Effector memory CD8-positive, alpha-beta T cell (primary cell): ENCODE measurements at places on chromosomes 7 and 10.

DNA sequence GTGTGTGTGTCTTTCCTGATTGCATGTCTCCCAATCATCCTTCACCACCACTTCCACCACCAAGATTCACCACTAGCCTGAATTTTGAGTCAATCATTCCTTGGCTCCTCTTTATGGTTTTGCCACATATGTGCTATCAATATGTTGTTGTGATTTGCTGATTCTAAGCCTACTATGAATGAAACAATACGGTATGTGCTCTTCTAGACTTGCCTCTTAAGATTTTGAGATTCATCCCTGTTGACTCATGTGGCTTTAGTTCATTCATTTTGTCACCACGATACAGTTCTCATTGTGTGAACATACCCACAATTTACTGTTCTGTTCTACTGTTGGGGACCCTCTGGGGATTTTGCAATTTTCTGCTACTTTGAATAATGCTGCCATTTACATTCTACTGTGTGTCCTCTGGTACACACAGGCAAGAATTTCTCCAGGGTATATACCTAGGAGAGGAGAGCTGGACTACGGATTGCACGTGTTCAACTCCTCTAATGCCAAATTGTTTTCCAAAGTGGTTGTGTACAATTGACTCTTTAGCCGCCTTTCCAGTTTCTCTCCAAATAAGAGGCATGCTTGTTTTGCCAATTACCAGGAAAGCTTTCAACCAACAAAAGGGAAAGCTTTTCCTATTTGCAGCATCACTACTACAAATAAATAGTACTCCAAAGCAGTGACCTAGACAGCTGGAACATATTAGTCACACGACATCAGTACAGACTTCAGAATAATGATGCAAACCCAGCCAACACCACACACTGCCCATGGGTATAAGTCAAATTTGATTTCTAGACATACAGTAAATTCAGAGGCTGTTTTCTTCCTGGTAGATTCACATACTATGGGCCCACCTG lies 30.0 kb downstream of the SGMS1 start:
- H3K36me3 ChIP-seq = peaks cover 16% of the 10 kb centered on the region
- no peak for DNase-seq
- H3K27ac ChIP-seq = no peak overlapping the region
- H3K27me3 ChIP-seq = no peaks in the 10 kb centered on the region

DNA sequence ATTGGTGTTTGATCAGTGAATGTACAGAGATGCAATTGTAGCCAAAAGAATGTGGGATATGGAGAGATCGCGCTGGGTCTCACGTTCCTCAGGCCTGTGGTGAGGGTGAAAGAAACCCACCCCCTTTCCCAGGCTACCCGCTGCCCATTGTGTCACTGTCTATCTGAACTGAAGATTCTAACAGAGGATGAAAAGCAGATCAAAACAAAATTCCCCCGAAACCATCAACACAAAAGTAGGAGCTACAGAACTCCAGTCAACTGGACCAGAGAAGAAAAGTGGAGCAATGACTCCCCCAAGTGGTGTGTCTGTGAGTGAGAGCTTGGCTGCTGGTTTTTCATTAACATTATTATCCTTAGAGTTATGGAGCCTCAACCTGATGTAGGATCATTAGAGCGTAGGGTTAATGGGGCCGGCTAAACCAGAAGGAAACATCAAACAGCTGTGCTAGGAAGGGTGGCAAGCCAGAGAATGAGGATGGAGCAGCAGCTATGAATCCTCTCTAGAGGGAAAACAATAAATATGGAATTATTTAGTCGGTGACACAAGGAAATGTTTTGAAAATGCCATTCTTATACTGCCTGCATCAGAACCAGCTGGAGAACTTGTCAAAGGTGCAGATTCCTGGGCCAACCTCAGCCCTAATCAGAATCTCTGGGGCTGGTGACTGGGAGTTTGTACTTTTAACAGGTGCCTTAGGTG lies 38.3 kb downstream of the AKR1B1 start:
- peaks cover 14% of the 10 kb centered on the region for H3K27me3 ChIP-seq
- H3K36me3 ChIP-seq = no peaks in the 10 kb centered on the region
- no peak overlapping the region for H3K4me3 ChIP-seq
- peaks cover 4% of the 10 kb centered on the region for H3K4me1 ChIP-seq
- DNase-seq = no peak

GRCh38 chr10:593901-594457 lies 95.5 kb downstream of the DIP2C start:
- no peaks in the 10 kb centered on the region for H3K36me3 ChIP-seq
- H3K27me3 ChIP-seq = peaks cover 72% of the 10 kb centered on the region
- no peak overlapping the region for H3K27ac ChIP-seq

- H3K27me3 ChIP-seq = no peaks in the 10 kb centered on the region
- peaks cover 12% of the 10 kb centered on the region for H3K4me1 ChIP-seq
- H3K27ac ChIP-seq = no peak overlapping the region
- no peak overlapping the region for H3K4me3 ChIP-seq
- no peaks in the 10 kb centered on the region for H3K36me3 ChIP-seq
- no peak for DNase-seq
These were observed 118.8 kb downstream of the CUX1 start for GRCh38 chr7:101936223-101936610.

GRCh38 chr10:80163741-80164341 lies 31.3 kb downstream of the PLAC9 start:
- no peak overlapping the region for H3K4me3 ChIP-seq
- H3K27ac ChIP-seq = peak overlapping the region; percentile 35
- H3K36me3 ChIP-seq = peaks cover 79% of the 10 kb centered on the region
- H3K27me3 ChIP-seq = no peaks in the 10 kb centered on the region
- peaks cover 13% of the 10 kb centered on the region for H3K4me1 ChIP-seq

GRCh38 chr10:132925071-132925561 lies 17.3 kb downstream of the CFAP46 start:
- no peak for DNase-seq
- H3K27me3 ChIP-seq = no peaks in the 10 kb centered on the region
- H3K27ac ChIP-seq = no peak overlapping the region
- peaks cover 2% of the 10 kb centered on the region for H3K4me1 ChIP-seq

GRCh38 chr7:75033826-75034225 lies 39.8 kb downstream of the RCC1L start:
- DNase-seq = no peak
- no peaks in the 10 kb centered on the region for H3K27me3 ChIP-seq
- H3K27ac ChIP-seq = no peak overlapping the region
- H3K36me3 ChIP-seq = no peaks in the 10 kb centered on the region
- H3K4me1 ChIP-seq = no peaks in the 10 kb centered on the region

DNA sequence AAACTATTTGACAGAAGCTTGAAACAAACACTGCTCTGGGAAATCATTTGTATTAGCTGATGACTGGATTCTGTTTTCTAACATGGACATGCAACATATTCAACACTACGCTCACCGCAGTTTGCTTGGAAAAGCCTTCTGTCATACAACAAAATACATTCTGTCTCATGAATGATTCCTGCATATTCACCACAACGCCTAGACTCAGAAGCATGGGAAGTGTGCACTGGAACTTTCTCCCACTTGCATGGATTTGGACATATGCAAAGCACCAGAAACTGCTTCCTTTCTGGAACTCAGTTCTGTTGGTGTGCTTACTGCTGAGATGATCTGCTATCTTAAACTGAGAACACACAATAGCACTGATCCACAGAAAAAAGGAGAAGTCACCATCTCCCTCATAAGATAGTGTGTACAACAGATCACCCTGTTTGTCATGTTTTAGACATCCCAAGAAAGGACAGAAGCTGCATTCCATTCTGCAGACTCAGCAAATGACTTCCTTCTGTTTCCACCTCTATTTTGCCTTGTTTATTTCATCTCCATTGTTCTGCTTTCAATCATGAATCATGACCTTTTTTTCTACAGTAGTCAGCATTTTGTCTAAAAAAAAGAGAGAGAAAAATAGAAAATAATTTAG lies 115.8 kb downstream of the HTR7 start:
- DNase-seq = no peak
- H3K4me3 ChIP-seq = no peak overlapping the region
- H3K4me1 ChIP-seq = no peaks in the 10 kb centered on the region
- H3K36me3 ChIP-seq = no peaks in the 10 kb centered on the region
- peaks cover 22% of the 10 kb centered on the region for H3K27me3 ChIP-seq

DNA sequence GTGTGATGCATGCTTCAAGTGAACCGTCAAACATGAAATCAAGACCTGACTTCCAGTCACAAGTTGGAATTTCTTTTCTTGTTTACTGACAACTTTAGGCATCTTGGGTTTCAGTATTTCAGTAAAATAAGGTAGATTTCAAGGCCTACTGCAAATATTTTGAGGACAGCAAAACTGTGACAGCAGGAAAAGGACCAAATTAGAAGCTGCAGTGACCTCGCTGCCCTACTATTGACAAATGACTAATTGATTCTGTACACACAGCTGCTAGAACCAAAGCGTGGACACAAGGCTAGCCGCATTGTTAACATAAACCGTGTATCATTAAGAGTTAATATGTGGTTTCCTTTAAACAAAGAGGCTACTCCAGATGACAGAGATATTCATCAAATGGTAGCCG lies 105.7 kb upstream of the SEC61G start:
- H3K36me3 ChIP-seq = no peaks in the 10 kb centered on the region
- H3K27me3 ChIP-seq = peaks cover 12% of the 10 kb centered on the region
- no peak overlapping the region for H3K27ac ChIP-seq

DNA sequence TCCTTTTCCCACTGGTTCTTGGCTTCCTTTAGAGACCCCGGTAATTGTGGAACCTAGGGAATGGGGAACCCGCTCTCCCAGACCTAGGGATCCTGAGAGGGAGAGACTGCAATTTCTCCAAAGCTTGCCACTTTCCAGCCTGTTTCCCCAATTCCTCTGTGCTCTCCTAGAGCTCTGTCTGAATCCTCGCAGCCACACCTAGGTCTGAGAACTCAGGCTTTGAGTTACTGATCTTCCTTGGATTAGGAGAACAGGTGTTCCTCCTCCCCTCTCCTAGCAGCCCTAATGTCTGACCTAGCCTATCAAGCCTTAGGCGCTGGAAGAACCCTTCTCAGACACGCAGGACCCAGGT lies 20.0 kb downstream of the WNT8B start:
- H3K27ac ChIP-seq = peak overlapping the region; percentile 21
- H3K4me3 ChIP-seq = peak overlapping the region; percentile 82
- H3K27me3 ChIP-seq = peaks cover 38% of the 10 kb centered on the region
- peaks cover 13% of the 10 kb centered on the region for H3K4me1 ChIP-seq

- H3K4me3 ChIP-seq = no peak overlapping the region
- peak overlapping the region; percentile 75 for H3K27ac ChIP-seq
- H3K27me3 ChIP-seq = no peaks in the 10 kb centered on the region
- DNase-seq = no peak
These were observed 16.5 kb downstream of the GATA3 start for GRCh38 chr10:8071006-8071405.

- H3K36me3 ChIP-seq = no peaks in the 10 kb centered on the region
- DNase-seq = no peak
- H3K27me3 ChIP-seq = no peaks in the 10 kb centered on the region
- H3K4me3 ChIP-seq = no peak overlapping the region
- H3K4me1 ChIP-seq = no peaks in the 10 kb centered on the region
- no peak overlapping the region for H3K27ac ChIP-seq
These were observed 152.4 kb upstream of the LRRTM3 start for GRCh38 chr10:66773472-66773817.

DNA sequence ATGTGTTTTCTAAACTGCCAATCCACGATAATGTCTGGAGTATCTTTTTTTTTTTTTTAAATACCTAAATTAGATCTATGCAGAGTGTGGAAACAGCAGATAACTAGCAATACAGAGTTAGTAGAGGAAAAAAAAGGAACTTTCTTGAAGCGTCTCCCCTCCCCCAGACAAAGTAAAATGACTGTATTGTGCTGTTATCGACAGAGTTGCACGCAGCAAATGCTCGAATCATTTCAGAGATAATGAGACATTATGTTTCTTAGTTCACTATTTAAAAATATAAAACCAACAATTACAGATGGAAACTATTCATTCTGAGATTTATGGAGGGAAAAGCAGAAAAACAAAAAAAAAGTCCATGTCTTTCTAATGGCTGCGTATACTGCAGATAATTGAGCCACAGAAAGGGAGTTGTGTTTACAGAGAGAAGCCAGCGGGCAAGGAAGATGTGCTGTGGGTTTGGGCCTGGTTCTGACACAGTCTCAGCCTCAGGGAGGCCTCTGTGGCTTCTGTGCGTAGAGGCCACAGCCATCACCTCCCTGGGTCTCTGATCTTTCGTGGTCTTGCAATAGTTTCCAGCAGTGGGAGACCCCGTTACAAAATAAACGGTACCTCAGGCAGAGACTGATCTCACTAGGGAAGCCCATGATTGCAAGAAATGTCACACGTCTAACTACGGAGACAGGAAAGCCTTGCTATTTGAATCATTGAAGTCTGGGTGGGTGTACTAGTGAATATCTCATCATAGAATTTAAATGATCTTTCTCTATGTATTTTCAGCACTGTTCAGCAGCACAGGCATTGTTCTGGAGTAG lies 19.1 kb upstream of the KLF6 start:
- H3K36me3 ChIP-seq = peaks cover 52% of the 10 kb centered on the region
- H3K27ac ChIP-seq = no peak overlapping the region
- peak; percentile 71 for DNase-seq
- peaks cover 60% of the 10 kb centered on the region for H3K4me1 ChIP-seq
- no peak overlapping the region for H3K4me3 ChIP-seq

GRCh38 chr10:88879534-88880281 lies at the start of gene STAMBPL1:
Gene STAMBPL1 (plus strand): TSS chr10:88880245. CDS start chr10:88901709, 21,464 bp downstream.
- peaks cover 30% of the 10 kb centered on the region for H3K36me3 ChIP-seq
- H3K27me3 ChIP-seq = no peaks in the 10 kb centered on the region
- H3K27ac ChIP-seq = peak within 1 kb of the TSS; percentile 95
- peak; percentile 70 for DNase-seq

DNA sequence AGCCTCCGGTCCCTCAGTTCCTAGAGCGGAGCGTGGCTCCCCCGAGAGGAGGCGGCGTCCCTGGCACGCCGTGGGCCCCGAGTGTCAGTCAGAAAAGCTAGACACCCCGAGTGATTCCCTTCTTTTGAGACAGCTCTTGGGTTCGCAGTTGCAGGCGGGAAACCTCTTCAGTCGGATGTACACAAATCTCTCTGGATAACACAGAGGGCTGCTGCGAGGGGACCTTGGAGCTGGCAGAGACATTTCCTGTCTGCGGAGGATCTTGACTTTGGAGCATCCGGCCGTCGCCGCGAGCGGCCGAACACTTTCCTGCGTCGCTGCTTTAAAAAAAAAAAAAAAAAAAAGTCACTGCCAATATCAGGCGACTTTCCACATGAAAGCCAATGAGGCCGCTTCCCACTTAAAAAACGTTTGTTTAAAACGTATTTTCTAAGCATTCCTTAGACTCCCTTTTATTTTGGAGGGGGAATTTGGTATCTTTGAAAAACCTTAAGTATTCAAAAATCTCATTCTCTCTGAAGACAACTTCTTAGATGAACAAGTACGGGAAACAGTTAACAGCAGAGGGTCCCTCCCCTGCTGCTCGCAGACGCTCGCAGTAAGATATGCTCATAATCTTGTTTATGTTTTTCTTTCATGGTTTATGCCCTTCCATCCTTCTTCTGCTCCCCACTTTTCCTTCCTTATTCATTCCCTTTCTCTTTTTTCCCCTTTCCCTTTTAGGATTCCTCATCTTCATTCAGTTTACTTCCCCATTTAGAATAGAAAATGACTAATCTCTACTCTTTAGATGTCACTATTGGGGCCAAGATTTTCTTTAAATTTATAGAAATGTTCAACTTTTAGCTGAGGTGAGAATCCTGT lies 10.0 kb downstream of the HHEX start:
- H3K4me1 ChIP-seq = peaks cover 14% of the 10 kb centered on the region
- peak; percentile 27 for DNase-seq
- no peaks in the 10 kb centered on the region for H3K36me3 ChIP-seq

GRCh38 chr7:47088329-47089067 lies 493.4 kb downstream of the TNS3 start:
- H3K4me1 ChIP-seq = no peaks in the 10 kb centered on the region
- no peak for DNase-seq
- H3K4me3 ChIP-seq = no peak overlapping the region
- no peak overlapping the region for H3K27ac ChIP-seq
- H3K27me3 ChIP-seq = no peaks in the 10 kb centered on the region
